ENCODE measurements at places on chromosomes 6 and 20. TPM values are rescaled to one million over a fixed set of nuclear protein-coding genes. Genes with fewer than 3 reads are reported as not detected.

DNA sequence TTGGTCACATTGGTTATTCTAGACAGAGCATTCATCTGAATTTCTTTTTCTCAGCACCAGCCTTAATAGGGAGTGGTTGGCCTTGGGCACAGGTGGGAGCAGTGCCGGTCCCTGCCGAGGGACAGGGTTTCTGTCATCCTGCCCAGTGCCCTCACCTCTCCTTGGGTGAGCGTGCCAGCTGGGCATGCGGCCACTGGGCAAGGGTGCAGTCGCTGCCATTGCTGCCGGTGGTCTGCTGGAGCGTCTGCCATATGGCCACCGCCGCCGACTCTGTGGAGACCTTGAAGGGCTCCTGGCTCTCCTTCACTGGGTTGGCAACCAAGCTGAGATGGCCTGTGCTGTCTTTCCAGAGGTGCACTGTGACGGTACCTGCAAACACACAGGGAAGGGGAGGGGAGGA is 16.4 kb upstream of the UQCC2 start:
- peaks cover 9% of the 10 kb centered on the region for H3K27me3 ChIP-seq
- H3K4me3 ChIP-seq: no peak overlapping the region
- no peak for DNase-seq
- no peak overlapping the region for H3K27ac ChIP-seq
- no peaks in the 10 kb centered on the region for H3K36me3 ChIP-seq

GRCh38 chr6:87074101-87074621 is 20.7 kb downstream of the CGA start:
- no peaks in the 10 kb centered on the region for H3K36me3 ChIP-seq
- H3K27ac ChIP-seq: no peak overlapping the region
- no peaks in the 10 kb centered on the region for H3K27me3 ChIP-seq
- H3K4me3 ChIP-seq: no peak overlapping the region

GRCh38 chr6:118297821-118298220 is 250.3 kb upstream of the PLN start:
- no peak overlapping the region for H3K4me3 ChIP-seq
- H3K36me3 ChIP-seq: no peaks in the 10 kb centered on the region

DNA sequence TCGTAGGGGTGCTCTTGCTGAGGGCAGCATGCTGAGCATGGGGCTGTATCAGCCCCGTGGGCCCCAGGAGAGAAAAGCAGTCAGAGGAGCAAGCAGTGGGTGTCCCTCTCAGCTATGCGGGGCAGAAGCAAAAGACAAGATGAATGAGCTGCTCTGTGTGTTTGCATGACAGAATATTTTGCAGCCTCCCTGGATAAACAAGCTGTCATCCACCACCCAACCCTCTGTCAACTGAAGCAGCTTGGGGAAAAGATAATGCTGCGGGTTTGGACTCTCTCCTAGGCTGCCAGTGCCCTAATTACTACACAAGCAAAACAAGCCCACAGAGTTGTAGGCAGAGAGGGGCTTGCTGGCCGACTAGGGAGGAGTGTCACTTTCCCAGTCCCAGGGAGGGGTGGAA is 82.3 kb upstream of the PTPRT start:
- no peaks in the 10 kb centered on the region for H3K36me3 ChIP-seq
- no peaks in the 10 kb centered on the region for H3K4me1 ChIP-seq
- no peak overlapping the region for H3K27ac ChIP-seq
- no peak for DNase-seq
- H3K27me3 ChIP-seq: peaks cover 9% of the 10 kb centered on the region

DNA sequence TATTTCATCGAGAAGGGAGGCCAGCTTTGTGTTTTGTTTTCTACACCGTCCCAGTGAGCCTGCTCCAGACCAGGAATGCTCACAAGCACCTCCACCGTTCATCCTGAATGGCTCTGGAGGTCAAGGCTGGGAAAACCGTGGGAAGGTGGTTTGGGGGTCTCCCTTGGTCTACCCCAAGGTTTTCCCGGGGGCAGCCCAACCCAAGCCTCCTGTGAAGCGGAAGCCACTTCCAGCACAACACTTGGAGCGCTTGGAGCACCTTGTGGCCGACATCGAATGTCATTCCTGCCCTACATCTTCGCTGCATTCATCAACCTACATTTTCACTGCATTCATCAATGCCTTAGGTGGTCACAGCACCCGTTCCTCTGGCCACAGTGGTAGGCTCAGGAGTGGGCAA is 255.6 kb upstream of the PMEPA1 start:
- no peak overlapping the region for H3K27ac ChIP-seq
- H3K36me3 ChIP-seq: no peaks in the 10 kb centered on the region
- no peaks in the 10 kb centered on the region for H3K27me3 ChIP-seq
- peaks cover 21% of the 10 kb centered on the region for H3K4me1 ChIP-seq
- no peak overlapping the region for H3K4me3 ChIP-seq

DNA sequence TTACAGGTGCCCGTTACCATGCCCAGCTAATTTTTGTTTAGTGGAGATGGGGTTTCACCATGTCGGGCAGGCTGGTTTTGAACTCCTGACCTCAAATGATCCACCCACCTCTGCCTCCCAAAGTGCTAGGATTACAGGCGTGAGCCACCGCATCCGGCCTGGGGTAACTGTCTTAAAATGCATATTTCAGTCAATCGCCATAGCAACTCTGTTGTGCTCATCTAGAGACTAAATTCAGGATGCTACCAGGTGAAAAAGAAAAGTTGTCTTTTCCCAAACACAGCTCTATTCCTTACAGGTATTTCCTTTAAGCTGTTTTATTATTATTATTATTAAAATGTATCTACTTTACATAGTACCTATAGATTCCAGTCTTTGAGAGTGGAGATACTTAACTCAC is 66.6 kb downstream of the RNF182 start:
- DNase-seq: no peak
- H3K27me3 ChIP-seq: peaks cover 18% of the 10 kb centered on the region
- H3K36me3 ChIP-seq: no peaks in the 10 kb centered on the region

- no peaks in the 10 kb centered on the region for H3K36me3 ChIP-seq
- no peak for DNase-seq
- H3K4me1 ChIP-seq: peaks cover 2% of the 10 kb centered on the region
- H3K27ac ChIP-seq: peak overlapping the region; percentile 55
- no peak overlapping the region for H3K4me3 ChIP-seq
Observed at GRCh38 chr20:52991830-52992229, 19.7 kb downstream of the TSHZ2 start.

DNA sequence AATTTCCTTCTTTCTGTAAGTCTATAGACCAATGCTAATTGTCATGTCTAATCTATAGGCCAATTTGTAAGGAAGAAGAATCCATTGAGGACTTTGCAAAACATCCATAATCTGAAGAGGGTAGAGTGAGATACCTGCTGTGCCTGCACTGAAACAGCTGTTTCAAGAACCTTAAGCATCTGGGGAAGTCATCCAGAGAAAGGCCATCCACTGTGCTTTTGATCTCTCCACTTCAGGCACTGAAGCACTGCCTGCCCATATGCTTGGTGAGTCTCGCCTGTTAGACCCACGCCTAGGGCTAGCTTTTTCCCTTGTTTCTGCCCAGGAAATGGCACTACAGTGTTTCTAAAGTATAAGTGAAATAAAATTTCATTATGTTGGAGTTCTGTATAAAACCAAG is 921.8 kb upstream of the EPHA7 start:
- DNase-seq: no peak
- no peak overlapping the region for H3K4me3 ChIP-seq
- H3K36me3 ChIP-seq: no peaks in the 10 kb centered on the region
- H3K27ac ChIP-seq: no peak overlapping the region
- no peaks in the 10 kb centered on the region for H3K4me1 ChIP-seq
- no peaks in the 10 kb centered on the region for H3K27me3 ChIP-seq

DNA sequence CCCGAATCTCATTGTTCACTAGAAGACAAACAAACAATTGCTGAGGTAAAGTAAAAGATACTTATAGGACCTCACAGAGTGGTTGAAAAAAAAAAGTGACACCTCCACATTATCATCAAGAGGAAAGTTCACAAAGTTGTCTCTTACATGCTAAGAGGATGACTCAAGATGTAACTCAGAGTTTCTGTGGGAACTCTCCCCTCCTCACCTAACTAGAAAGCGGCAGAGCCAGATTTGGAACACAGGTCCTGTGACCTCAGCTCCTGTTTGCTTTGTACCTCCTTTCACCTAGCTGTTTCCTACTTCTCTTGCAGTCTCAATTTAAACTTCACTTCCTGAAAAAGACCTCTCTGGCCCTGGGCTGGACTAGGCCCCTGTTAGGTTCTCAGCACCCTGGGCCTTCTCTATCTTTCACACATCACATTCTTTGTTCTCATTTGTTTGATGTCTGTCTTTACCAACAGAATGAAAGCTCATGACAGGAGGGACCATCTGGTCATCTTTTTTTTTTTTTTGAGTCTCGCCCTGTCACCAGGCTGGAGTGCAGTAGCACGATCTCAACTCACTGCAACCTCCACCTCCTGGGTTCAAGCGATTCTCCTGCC is 60.8 kb downstream of the CD24 start:
- H3K36me3 ChIP-seq: no peaks in the 10 kb centered on the region
- H3K4me3 ChIP-seq: no peak overlapping the region
- no peak for DNase-seq
- H3K27me3 ChIP-seq: no peaks in the 10 kb centered on the region

DNA sequence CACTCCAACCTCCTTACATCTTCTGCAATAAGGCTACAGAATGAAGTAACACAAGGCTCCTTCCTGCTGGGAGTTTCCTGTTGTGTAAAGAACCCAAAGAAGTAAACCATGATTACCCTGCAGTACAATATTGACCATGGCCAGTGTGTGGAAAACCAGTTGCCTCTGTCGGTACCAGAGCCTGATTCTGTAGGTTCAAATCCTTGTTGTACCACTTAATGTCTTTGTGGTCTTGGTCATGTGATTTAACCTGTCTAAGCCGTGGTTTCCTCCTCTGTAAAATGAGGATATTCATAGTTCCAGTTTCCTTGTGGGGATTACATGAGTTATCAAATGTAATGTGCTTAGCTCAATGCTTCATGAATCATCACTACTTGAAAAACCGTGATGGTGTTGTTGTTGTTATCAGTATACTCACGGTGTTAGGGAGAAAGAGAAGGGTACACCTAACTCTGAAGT is 60.3 kb upstream of the PRELID3B start:
- H3K27ac ChIP-seq: no peak overlapping the region
- DNase-seq: no peak
- no peaks in the 10 kb centered on the region for H3K36me3 ChIP-seq

DNA sequence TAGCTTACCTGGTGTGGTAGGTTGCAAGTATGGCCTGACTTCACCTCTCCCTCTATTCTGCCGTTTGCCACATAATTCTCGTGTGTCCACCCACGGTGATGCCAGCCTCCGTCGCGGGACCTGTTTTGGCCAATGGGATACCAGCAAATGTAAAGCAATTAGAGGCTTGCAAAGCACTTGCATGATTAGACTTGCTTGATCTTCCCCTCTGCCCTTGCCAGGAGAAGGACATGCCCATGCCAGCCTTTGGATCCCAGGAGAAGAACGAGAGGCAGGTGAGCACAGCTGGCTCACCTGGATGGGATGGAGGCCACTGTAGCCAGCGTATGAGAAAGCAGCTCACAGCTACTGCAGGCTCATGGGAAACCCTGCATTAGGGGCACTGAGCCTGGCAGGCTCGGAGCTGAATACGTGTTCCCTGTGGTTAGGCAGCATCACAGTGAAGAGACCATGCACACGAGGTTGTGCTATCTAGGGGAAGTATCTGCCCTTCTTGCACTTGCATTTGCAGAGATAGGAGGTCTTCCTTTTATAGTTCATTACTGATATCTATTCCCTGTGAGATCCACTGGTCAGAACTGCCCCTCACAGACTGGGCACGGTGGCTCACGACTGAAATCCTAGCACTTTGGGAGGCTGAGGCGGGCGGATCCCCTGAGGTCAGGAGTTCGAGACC is 62.4 kb downstream of the TMEM242 start:
- no peak overlapping the region for H3K4me3 ChIP-seq
- H3K27me3 ChIP-seq: no peaks in the 10 kb centered on the region
- peak; percentile 36 for DNase-seq
- no peak overlapping the region for H3K27ac ChIP-seq
- peaks cover 26% of the 10 kb centered on the region for H3K4me1 ChIP-seq

The RIPPLY2 gene
- not detected for total RNA-seq

The NXT1 gene
- total RNA-seq: 64.5 TPM

The NTSR1 gene
- not detected for total RNA-seq

The NRN1 gene
- total RNA-seq: 16.1 TPM

The KHDC1L gene
- not detected for total RNA-seq

The POLR1C gene
- total RNA-seq: 44.7 TPM

All from suprapubic skin (tissue), 4 donors.